Activated naive CD4-positive, alpha-beta T cell treated with Interleukin-2 at 50 U/mL for 16 hours (primary cell): ENCODE measurements at places on chromosomes 13 and 19.

DNA sequence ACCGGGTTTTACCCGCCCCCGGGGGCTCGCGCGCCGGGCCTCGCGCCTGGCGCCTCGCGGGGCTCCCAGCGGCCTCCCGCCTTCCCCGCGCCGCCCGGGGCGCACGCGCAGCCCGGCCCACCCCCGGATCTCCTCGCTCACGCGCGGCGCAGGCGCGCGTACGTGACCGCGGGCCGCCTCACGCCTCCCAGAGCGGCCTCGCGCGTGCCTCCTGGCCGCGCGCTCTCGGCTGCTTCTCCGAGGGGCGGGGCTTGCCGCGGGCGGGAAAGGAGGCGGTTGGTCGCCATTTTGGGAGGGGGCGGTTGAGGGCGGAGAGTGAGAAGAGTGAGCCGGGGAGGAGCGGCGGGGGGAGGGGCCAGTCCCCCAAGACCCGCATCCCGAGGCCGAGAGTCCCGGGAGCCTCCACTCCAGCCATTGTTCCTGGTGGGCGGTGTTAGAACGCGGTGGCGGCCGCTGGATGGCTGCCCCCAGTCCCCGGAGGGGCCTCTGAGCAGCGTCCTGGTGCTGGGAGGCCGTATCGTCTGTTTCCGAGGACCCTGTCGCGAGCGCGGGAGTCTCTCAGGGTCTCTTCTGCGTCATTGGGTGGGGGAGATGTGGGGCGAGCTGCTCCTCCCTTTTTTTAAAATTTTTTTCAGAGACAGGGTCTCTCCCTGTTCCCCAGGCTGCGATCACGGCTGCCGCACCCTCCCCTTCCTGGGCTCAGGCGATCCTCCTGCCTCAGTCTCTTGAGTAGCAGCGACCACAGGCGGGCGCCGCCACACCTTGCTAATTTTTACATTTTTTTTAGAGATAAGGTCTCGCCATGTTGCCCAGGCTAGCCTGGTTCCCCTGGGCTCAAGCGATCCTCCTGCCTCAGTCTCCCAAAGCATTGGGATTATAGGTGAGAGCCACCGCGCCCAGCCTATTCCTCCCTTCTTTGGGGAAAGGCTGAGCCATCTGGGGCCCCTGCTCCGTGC, at the start of gene ZNF541:
Gene ZNF541, minus strand, starts transcription at position 78 of the 956 bp plus-strand sequence. CDS start 17,292 bp downstream, outside the sequence.
- DNase-seq, result peak; percentile 89

GRCh38 chr19:44788971-44789370, 11.3 kb downstream of the CBLC start:
- no peak for DNase-seq

- no peak for DNase-seq
Observed at GRCh38 chr13:101811881-101812280, 359.4 kb downstream of the ITGBL1 start.

GRCh38 chr13:37663724-37664123, 65.2 kb upstream of the POSTN start:
- DNase-seq, result no peak

- peak; percentile 35 for DNase-seq
Observed at GRCh38 chr19:4557971-4558941, 1.2 kb downstream of the SEMA6B start.

DNA sequence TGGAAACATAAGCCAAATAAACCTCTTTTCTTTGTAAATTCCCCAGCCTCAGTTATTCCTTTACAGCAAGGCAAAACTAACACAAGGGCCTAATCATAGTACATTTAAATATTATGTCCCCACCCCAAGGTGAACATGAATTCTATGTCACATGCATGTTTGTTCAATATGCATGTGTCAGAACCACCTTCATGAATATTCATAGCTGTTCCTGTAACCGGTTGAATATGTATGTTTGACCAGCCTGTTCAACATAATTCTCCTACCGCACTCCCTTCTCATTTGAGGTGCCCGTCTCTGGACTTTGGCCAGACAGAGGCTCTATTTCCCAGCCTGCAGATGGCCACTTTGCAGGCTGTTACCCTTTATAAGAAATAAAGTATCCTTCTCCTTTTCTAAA, 769.4 kb upstream of the SLITRK1 start:
- DNase-seq, result no peak

- DNase-seq, result no peak
Observed at GRCh38 chr19:27776020-27776419, 1436.9 kb downstream of the UQCRFS1 start.

- DNase-seq, result peak; percentile 71
Observed at GRCh38 chr19:11797491-11797890, 832 bp upstream of the ZNF491 start.

GRCh38 chr13:112529216-112529615, 58.7 kb downstream of the TUBGCP3 start:
- no peak for DNase-seq

DNA sequence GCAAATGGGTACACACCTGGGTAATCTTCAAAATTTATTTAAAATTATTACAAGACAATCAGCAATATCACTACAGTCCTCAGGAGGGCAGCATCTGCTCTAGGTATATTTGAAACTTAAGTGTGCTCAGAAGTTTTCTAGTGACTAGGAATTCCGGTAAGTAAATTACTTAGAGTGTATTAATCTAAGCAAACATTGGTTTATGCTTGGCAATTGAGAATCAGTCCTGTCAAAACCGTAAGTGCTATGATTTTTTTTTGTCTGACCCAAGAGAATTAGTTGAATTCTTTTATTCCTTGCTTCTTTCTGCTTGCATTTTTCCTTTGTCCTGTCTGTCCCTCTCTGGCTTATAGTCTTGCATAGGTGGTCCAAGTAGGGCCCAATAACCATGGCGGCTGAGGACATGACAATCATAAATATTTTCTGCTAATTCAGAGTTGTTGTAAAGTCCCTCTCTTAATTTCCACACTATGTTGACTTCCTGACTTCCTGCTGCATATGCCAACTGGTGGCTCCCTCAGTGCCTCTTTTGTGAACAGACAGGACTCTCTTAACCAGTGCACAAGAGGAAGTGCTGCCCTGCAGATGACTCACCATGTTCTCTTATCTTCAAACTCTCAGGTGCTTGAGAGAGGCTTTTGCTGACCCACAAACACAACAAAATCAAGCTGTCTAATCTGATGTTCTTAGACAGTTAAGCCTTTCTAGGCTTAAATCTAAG, 82.2 kb downstream of the SLAIN1 start:
- no peak for DNase-seq

GRCh38 chr19:56927791-56928207, 87.3 kb upstream of the PEG3 start:
- DNase-seq, result no peak

- DNase-seq, result no peak
Observed at GRCh38 chr13:79933389-79933788, 407.5 kb downstream of the SPRY2 start.

- peak; percentile 52 for DNase-seq
Observed at GRCh38 chr13:114140131-114140905, 7.9 kb upstream of the RASA3 start.

DNA sequence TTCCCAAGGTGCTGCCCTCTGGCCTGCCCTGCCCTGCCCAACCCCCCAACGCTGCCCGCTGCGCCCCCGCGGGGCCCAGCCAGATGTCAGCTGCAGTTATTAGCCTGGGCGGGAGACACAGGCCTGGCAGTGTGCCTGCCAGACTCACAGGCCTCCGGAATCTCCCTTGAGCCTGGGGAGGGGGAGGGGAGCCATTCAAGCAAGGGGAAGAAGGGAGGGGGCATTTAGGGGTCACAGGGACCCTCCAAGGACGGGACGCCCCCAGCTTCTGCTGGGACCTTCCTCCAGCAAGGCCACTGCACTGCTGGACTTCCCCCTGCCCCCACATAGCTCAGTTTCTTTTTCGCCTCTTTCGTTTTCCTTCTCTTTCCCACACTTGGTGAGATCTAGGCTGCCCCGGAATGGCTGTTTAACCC, 2.6 kb upstream of the JUNB start:
- DNase-seq, result peak; percentile 61

DNA sequence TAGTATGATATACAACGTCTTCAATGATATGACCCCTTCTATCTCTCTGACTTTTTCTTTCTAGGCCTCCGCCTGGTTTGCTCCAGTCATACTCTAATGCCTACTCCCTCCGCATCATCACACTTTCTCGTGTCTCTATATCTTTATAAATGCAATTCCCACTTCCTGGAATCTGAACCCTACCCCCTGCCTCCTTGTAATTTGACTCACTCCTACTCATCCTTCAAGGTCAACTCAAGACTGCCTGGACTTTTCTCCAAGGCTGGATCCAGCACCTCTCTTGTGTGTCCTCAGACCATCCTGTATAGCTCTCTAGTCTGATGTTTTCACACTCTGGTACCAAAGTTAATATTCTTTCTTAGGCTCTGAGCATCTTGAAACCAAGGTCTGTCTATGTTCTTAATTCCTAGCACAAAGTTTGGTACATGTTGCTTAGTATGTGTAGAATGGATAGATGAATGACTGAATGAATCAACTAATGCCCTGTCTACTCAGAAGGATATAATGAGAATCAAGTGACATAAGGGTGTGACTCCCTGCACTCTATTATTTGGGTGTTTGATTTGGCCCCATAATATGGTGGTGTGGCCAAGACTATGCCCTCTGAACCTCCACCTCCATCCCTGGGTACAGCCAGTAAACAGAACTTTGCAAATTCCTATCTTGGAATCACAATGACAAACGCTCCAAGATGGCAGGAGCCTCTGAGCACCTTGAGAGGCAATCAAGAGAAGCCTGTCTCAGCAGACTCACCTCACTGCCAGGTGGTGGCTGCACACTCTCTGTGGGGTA, 74.3 kb upstream of the SERP2 start:
- no peak for DNase-seq

- DNase-seq, result peak; percentile 19
Observed at GRCh38 chr19:34173193-34173956, 1.1 kb downstream of the LSM14A start.

DNA sequence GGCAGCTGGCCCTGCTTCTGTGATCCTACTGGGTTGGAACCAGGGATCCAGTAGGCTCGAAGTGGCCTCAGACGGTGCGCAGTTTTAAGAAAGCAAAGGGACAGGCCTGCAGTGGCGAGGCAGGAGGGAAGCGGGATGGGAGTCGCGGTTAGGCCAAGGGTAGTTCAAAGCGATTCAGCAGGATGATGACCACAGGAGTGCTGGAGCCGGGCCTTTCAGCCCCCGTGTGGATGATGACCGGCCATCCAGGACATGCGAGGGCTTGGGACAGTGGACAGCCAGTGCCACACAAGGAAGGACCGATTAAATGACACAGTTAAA, 854 bp downstream of the RNASEH2B start:
- DNase-seq, result no peak

GRCh38 chr19:36113894-36114720, 568 bp downstream of the POLR2I start:
- DNase-seq, result peak; percentile 23

GRCh38 chr13:50676602-50677001, 166.9 kb downstream of the DLEU7 start:
- no peak for DNase-seq

- DNase-seq, result no peak
Observed at GRCh38 chr13:30705680-30706079, 29.7 kb upstream of the ALOX5AP start.

- DNase-seq, result no peak
Observed at GRCh38 chr13:109983447-109983846, 197.1 kb upstream of the IRS2 start.

DNA sequence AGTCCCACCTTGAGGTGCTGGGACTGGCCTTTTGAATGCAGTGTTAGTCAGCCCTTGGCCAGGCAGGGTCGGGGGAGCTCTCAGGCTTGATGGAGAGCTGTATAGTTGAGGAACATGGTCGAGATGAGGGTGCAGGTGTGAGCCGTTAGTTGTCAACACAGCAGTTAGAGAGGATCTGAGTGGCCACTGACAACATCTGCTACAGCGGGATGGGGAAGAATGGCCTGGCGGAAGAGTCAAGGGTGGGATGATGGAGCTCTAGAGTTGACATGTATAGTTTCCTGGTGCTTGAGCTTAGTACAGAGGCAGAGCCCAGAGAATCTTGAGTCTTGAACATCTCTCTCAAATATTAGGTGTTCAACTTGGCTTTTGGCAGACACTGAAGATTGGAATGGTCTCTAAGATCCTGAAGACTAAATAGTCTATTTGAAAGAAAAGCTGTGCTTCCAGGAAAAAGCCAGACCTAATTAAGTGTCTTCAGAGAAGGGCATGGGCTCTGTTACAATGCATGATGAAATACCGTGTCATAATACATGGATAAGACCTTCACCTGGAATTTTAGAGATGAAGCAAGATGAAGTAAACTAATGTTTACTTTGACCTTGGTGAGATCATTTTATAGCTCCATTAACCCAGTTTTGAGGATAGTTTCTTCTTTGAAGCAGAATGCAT, 9.7 kb downstream of the PCCA start:
- DNase-seq, result no peak

- DNase-seq, result no peak
Observed at GRCh38 chr19:1491114-1491848, at the start of gene REEP6. Gene REEP6, plus strand, starts transcription at chr19:1491181. Its CDS starts 89 bp downstream, at chr19:1491270.

DNA sequence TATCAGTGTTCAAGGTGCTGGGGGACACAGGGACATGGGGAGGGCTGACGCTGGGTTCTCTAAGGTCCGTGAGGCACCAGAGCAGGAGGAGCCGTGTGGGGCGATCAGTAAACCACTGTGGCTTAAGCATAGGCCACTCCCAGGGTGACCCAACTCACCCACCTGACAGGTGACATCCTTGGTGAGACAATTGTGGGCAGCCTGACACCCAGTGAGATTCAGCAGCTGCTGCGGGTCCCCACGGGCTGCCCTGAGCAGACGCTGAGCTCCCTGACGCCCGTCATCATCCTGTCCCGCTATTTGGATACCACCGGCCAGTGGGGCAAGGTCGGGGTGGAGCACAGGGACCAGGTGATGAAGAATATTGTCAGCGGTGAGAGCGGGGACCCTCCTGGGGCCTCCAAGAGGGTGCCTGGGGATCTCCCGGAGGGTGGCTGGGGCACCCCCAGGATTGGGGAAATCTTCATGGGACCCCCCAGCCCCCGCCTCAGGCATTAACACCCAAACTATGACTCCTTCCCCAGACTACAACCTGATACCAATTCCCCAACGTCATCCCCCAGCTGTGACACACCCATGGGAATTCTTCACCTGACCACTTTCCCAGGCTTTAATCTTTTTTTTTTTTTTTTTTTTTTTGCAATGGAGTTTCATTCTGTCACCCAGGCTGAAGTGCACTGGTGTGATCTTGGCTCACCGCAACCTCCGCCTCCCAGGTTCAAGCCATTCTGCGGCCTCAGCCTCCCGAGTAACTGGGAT, 33.3 kb upstream of the SHFL start:
- DNase-seq, result no peak

- DNase-seq, result no peak
Observed at GRCh38 chr13:104594806-104595205, 1528.6 kb upstream of the SLC10A2 start.

GRCh38 chr19:13461536-13461935, 44.7 kb downstream of the CACNA1A start:
- no peak for DNase-seq
